ENCODE measurements at places on chromosomes 7 and 10.

DNA sequence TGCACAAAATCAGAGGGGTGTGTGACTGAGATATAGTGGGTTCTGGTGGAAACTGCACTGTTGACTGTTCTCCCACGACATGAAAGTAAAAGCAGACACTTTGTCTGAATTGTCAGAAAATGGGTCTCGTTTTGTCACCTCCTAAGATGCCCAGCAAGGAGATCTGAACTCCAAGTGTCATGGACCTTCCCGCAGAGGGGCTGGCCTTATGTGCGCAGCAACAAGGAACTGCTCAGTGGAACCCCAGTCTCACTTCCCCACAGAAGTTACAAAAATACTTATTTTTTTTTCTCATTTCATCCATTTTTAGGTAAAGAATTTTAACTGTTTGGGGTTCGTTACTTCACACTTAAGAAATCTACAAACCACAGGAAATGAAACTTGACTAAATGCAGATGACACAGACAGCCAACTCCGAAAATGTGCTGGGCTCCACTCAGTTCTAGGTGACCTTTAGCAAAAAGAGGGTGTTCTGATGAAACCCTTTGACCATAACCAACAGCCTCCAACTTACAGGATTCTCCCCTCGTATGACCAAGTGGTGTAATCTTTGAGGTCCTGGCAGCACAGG is 115.0 kb downstream of the FAM107B start:
- peak; percentile 20 for DNase-seq

DNA sequence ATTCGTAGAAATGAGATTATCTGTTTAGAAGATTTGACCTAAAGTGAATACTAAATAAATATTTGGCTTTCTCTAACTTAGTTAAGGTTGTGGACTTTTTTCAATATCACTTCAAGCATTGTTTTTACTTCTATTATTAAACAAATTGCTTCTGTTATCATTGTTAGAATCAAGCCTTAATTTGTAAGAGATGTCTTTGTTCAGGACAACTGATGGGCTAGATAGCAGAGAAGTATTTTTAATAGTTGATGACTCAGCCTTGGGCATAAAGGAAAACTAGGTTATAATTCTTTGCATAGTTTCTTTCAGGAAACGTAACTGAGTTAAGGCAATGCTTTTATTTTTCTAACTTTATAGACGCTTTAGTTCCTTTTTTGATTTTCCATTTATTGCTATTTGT is 128.8 kb upstream of the SMIM30 start:
- DNase-seq = no peak

DNA sequence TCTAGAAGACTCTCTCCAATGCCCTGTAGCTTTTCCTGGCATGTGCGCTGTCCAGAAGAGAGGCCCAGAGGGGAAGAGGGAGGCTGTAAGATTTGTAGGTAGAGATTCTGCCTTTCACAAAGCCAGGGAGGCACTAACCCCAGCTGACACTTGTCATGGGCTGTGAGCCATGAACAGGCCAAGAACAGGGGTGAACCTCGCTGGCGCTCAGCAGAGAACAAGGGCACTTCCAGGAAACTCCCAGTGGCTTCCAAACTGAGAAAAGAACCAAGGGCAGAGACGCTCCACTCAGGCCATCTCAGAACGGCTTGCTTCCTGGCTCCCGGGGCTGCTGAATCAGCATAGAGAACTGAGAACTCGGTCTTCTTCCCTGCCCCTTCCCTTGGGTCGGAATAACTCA is 257.8 kb upstream of the ZNF32 start:
- no peak for DNase-seq

DNA sequence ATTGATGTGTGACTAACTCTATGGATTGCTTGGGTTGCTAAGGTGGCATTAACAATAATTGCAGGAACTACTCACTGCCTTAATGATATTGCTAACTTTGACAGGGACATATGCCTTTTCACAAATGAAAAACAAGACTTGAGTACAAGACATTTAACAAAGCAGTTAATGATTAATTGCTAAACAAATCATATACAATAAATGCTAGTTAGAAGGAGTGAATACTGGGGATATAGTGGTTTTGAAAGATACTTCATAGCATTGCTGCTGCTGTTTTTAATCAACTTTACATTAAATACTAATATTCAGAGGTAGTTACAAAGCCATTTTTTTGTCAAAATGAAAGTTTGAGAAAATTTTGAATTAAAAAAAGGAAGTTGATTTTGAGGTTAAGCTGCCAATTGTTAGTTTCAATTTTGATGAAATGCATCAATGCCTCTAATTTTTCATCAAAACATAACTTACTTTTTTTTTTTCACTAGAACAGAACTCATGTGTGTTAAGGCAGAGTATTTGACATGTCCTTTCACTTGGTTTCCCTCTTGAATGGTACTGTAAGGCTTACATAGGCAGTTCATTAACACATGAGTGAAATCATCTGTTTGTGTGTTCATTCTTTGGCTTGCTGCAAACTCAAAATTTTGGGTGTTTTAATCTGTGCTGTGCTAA is 106.2 kb upstream of the SEMA3D start:
- DNase-seq = no peak

DNA sequence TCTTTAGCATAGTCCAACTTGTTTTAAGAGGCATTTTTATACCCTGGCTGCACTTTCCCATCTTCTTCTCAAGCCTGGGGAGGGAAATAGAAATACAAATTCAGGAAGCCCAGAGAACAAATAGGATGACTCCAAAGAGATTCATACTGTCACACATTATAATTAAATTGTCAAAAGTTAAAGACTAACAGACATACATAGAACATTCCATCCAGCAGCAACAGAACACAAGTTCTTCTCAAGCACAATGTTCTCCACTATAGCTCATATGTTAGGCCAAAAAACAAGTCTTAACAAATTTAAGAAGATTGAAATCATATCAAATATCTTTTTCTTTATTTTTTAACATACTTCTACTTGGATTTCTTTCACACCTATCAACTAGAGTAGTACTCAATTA is 75.7 kb downstream of the ANKRD7 start:
- DNase-seq = no peak

GRCh38 chr10:107011105-107011504 is 153.4 kb downstream of the SORCS1 start:
- no peak for DNase-seq

DNA sequence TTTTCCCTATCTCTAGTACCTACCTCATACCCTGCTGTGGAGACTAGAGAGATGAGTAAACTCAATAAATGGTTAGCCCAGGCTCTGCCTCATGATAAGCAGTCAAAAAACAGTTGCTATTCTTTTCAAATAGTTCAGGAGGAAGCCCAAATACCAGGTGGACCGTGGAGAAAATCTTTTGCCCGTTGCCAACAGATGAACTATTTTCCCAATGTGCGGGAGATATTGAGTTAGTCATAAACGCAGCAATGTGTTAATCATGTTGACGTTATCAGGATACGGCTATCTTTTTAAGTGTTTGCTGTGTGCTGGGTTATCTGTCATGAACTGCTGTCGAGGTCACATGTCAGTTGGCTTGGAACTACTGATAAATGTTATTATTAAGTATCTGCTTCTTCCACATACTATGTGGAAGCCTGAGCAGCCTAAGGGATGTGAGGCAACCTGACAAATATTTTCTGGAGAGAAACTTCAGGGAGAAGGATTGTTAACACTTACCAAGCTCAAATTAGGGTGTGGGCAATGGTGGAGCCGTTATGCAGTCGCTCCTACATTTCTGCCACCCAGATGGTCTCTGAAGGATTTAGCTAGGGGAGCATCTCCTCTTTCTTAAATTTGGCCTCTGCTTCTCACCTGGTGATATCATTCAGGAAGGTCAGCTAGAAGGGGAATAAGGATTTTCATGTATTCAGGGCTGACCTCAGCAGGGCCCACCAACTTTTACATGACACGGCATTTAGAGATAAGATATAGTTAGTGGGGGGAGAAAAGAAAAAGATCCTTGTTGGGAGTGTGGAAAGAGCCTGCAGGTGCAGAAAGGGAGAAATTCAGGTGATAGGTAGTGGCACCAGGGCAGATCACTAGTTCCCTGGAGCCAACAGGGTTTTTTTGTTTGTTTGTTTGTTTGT is 33.5 kb upstream of the SLC26A3 start:
- no peak for DNase-seq

DNA sequence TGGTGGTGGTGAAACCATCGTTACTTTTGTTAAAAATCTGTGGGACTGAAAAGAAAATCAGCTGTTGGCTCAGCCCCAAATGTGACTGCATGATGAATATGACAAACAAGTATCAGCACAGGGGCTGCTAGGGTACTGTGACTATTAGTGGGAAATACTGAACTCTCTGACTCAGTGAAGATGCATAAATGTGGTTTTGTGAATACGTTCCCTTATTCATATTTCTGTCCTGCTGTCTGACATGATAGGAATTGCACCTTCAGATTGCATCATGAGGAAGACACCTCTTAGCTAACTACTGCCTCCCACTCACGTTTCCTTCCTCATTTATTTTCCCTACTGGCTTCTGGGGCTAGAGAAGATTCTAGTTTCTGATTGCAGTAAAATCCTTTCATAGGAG is 1.4 kb downstream of the CLEC5A start:
- DNase-seq = no peak

- no peak for DNase-seq
Measured at GRCh38 chr10:17009212-17009700, 120.4 kb downstream of the CUBN start.

DNA sequence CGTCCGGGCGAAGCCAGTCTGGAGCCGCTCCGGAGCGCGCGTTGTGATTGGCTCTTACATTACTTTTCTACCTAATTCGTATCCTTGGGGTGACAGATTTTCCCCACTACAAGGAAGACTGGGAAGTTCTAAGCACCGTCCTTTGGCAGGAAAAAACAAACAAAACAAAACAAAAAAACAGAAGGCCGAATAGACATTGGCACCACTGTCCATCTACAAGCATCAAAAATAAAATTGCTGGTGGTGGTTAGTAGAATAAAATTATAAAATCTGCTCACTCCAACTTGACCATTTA is 651 bp upstream of the SKAP2 start:
- no peak for DNase-seq

GRCh38 chr7:75889826-75890225 is 11.0 kb downstream of the RHBDD2 start:
- no peak for DNase-seq

Data from activated T-helper 9 cell treated with anti-CD3 and anti-CD28 coated beads, Interleukin-2, amount 50 U/mL, for 16 hours (primary cell).